A549 treated with Mapracorat at 1 μM for 4 hours (cell line): ENCODE measurements at places on chromosomes 3 and 15. TPM values are rescaled to one million over a fixed set of nuclear protein-coding genes. Genes with fewer than 3 reads are reported as not detected.

XCR1 gene
- total RNA-seq, result not detected in 5 replicates

MED12L gene
- total RNA-seq, result 0.23 to 1.1 TPM (median 0.49 TPM) in 5 replicates

MASP1 gene
- not detected in 5 replicates for total RNA-seq

SYNM gene
- total RNA-seq, result 32.3 to 37.2 TPM (median 33.7 TPM) in 5 replicates

CNTN4 gene
- not detected in 5 replicates for total RNA-seq

TLE3 gene
- 22.6 to 28.0 TPM (median 25.3 TPM) in 5 replicates for total RNA-seq

GOLGA6C gene
- total RNA-seq, result 0.08 TPM in 1 of 5 replicates, not detected in the others

LTK gene
- total RNA-seq, result 0.06 to 0.07 TPM (median 0.06 TPM) in 3 of 5 replicates, not detected in the others

C15orf62 gene
- 0.07 TPM in 3 of 5 replicates, not detected in the others for total RNA-seq

ACAP2 gene
- 5.2 to 8.6 TPM (median 7.4 TPM) in 5 replicates for total RNA-seq

PPCDC gene
- total RNA-seq, result 18.0 to 21.6 TPM (median 18.2 TPM) in 5 replicates

LYZL4 gene
- total RNA-seq, result not detected in 5 replicates

HRG gene
- total RNA-seq, result not detected in 5 replicates

ST8SIA2 gene
- total RNA-seq, result 0.23 to 0.63 TPM (median 0.35 TPM) in 5 replicates

CACNA2D2 gene
- total RNA-seq, result 0.50 to 0.79 TPM (median 0.72 TPM) in 5 replicates

DLL4 gene
- 1.1 to 2.0 TPM (median 1.8 TPM) in 5 replicates for total RNA-seq

EPHB1 gene
- 0.03 to 0.25 TPM (median 0.23 TPM) in 5 replicates for total RNA-seq

KNSTRN gene
- total RNA-seq, result 45.3 to 54.4 TPM (median 51.5 TPM) in 5 replicates

MFGE8 gene
- 296 to 350 TPM (median 325 TPM) in 5 replicates for total RNA-seq

TUSC7 gene
- not detected in 5 replicates for total RNA-seq

IDH3A gene
- 63.1 to 93.8 TPM (median 70.0 TPM) in 5 replicates for total RNA-seq
